ENCODE measurements at places on chromosomes 6 and 20.

GRCh38 chr6:34114695-34115402 is 31.0 kb downstream of the GRM4 start:
- no peak for DNase-seq

DNA sequence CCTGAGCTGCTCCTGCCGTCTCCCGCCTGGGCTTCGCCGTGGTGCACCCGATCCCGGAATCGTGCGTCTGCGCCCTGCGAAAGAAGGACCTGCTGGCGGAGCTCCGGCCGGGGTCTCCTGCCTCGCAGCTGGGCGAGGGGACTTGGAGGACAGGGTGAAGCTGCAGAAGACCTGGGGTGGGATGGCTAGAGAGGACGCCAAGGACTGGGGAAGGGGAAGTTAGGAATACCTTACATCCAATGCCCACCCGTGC is 150.2 kb downstream of the PRL start:
- DNase-seq, result no peak

DNA sequence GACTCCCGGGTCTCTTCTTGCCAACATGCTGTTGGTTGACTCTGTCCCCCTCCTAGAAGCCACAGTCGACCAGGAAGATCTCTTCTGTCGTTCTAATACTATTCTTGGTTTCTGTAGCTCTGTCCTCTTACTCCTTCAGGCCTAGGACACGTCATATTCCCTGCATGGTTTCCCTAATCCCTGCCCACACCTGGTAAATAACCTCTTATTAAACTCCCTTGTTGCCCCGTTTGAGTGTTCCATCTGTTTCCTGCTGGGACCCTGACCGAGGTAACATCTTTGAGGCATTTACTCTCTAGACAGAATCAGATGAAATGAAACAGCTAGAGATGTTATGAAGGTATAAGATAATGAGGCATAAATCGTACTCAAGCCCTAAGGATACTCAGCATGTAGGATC is 68.1 kb downstream of the PLCB4 start:
- no peak for DNase-seq

DNA sequence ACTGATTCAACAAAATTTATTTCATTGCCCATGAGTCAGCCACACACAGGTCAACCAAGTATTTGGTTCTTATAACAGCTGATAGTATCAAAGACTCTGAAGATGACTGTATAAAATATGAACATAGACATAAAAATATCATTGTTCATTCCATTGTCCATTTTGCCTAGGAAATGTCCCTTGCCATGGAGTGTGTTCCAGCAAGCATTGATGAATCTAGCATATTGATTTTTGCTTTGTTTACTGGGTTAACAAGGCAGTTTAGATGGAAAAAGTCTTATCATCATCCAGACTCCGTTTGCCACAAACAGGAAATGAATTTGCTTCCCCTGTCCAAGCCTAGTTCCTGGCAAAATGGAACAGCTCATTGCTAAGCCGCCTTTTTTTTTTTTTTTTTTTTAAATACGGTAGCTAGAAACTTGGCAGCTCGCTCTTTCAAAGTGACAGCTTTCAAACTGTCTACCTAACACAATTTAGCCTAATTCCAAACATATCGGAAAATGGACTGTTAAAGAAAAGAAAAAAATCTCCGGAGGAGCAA is 7.5 kb downstream of the F13A1 start:
- DNase-seq, result no peak

- no peak for DNase-seq
Observed at GRCh38 chr20:52493171-52493721, 301.7 kb upstream of the ZFP64 start.

- DNase-seq, result no peak
Observed at GRCh38 chr20:40370800-40371199, 318.2 kb downstream of the MAFB start.

GRCh38 chr20:45765307-45765875 is 26.3 kb downstream of the WFDC3 start:
- no peak for DNase-seq

- DNase-seq, result peak; percentile 48
Observed at GRCh38 chr6:133501675-133502270, 260.6 kb downstream of the EYA4 start.

DNA sequence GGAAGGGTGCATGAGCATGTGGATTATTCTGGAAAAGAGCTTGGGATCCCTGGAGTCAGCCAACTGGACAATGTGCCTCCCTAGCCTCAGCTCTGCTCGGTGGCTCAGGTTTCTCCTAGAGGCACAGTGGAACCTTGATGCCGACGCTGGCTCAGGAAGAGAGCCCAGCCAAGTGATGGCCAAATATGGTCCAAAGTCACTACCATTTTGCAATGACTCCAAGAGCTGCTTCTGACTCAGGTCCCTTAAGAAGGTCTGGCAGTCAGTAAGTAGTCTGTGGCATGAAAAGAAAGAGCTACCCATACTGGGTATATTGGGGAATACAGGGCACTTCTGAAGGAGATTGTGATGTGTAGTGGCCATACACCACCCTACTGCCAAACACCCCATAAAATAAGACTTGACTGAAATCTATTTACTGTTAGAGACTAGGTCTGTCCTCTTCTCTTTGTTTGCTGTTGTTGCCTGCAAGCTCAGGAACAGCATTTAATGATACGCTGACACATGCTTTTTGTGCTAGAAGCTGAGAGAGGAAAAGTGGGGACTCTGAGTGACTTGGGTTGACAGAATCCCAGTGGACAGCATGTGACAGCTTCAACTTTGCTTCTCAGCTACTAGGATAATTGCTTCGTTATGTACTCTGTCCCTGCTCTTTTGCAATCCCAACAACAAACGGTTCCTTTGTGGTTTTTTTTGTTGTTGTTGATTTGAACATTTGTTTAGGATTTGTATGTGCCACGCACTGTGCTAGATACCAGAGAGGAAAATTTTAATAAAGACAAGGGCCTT is 30.3 kb upstream of the OGFRL1 start:
- DNase-seq, result no peak

DNA sequence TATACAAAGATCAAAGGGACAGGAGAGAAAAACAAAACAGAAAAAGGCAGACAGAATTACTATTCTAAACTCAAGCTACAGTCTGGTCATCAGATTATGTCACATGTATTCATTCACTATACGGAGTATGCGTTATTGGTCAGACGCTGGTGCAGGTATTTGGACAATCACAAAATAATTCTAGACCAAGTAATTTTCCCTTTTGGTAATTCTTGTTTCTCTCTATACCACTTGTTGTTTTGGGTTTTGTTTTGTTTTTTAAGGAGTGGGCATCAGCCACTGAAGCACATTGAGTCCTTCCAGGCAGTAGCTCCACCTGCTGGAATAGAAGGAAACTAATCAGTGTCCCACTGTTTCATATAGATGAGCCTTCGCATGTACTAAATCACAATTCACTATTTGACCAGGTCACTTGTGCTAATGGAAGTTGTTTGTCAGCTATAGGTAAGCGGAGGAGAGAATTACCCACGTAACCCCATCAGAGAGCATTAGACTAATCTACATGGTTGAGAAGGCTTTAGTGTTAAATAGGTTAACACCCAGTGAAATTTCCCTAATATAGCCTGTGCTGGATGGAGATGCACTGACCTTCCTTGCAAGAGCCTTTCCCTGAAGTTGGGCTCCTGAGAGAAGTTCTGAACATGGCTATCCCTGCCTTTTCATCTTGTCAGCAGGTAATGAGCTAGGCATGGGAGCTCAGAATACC is 77.9 kb downstream of the TNFAIP3 start:
- no peak for DNase-seq

GRCh38 chr20:49352751-49353150 is 74.9 kb upstream of the ZNFX1 start:
- DNase-seq, result no peak

DNA sequence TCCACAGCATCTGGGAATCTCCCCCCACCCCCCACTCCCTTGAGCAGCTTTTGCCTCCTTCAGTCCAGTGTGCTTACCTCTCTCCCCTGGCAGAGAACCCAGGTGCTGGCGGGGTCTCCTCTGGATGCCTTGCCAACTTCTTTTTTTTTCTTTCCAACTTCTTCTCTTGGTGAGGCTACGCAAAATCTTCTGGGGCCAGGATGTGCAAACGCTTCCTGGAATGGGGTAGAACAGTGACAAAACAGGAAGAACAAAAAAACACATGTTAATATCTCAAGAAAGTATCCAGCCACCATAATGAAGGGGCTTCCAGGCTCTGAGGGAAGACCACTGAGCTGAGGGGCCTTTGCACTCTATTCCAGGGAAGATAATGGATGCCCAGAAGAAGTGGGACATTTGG is 53.9 kb upstream of the DDR1 start:
- DNase-seq, result no peak

DNA sequence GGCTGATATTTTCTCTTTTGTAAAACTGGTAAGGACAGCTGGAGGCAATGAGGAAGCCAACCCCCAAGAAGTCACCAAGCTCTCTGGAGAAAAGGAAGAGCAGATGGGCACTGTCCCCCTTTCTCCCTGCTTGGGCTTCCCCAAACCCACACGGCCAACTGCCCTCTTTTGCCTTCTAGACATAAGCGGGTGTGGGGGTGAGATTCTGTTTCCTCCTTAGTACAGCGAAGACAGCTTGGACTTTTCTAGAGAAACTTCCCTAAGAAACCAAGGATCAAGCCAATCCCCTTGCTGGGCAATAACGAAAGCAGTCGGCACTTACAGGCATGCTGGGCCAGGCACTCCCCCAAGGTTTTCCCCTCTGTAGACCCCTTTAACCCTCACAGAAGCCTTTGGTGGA is 110.3 kb downstream of the CDC5L start:
- no peak for DNase-seq

DNA sequence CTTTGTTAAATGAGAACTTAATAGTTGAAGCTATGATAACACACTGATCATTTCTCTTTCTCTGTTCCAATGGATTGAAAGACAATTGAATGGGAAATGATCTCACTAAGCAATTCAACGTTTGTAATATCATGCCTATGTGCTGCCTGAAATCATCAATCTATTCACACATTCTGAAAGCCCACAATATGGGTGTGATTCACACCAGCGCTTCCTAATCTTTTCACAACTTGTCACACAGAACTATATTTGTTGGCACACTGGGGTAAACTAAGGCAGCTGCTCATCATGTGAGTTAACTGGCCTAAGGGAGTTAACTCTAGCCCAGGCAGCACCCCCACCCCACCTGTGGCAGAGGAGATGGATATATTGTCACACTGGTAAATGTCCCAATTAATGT is 37.1 kb upstream of the UTRN start:
- DNase-seq, result no peak

Data from NCI-H446 treated with DMSO at 0.1 percent for 48 hours (cell line).